ENCODE measurements at places on chromosomes 5 and 9.

DNA sequence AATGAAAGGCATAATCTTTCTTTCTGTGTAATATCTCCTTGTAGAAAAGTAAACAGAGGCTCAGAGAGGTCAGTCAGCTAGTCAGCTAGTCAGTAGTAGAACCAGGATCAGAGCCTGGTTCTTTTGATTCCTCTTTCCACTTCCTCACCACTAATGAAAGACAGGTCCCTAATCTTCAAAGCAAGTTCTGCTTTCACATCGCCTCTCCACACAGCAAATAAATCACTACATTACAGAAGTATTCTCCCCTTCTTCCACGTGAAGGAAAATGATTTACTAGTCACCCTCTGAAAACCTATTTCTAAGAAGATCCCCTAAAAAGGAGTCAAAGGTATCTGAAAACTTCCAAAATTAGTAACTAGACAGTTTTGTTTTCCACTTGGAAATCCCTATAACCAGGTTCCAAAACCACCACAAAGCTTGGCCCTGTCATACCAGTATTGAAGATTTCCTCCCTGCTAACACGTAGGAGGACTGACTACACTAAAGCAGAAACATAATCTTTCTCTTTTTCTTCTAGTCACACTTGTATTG, 140.5 kb upstream of the TARS1 start:
- no peak for DNase-seq

DNA sequence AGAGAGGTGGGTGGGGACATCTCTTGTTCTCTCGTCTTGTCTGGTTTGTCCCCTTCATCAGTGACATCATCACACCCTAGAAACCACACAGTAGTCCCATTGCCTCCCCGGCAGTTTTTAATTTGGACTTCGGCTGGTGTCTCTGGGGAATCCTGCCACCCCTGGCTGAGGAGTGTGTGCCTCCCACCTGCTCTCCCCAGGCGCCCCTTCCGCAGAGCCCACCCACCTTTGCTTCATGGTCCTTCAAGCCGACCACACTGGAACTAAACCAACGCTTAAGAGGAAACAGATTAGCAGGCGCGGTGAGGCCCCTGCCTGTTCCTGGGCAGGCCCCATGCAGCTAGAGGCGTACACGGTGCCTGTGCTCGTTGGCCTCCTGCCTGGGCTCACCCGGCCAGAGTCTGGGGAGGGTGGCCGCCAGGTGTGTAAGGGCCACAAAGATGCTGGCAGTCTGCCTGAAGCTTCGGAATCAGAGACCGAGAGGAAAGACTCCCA, 107.6 kb upstream of the SPRY4 start:
- DNase-seq = peak; percentile 12

DNA sequence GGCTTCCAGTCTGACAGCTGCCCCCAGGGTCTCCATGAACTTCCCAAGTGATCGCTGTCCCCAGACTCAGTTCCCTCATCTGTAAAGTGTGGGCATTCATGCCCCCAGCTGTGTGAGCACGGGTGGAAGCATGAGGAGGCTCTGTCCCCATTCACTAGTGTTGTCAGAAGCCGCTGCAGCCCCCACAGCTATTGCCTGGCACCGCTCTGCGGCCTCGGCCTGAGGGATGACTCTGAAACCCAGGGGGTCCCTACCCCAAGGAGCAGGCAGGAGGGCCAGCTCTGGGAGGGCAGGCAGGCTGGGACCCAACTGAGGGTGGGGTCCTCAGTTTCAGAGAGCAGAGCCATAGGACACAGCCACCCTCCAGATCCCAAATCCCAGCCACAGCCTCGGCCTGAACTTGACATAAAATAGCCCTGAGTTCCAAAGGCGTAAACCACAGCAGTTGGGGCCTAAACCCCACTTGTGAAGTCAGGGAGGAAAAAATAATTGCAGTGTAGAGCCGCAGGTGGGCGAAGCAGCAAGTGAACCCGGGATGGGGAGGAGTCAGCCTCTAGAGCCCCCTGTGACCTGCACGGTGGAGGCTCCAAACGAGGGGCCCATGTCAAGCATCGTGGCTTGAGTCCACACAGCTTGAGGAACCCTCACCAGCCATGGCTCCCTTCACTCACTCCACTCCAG, 66.0 kb upstream of the ADAMTS2 start:
- DNase-seq = no peak

- peak; percentile 57 for DNase-seq
Measured at GRCh38 chr9:34899535-34900158, 58.4 kb upstream of the PHF24 start.

GRCh38 chr5:171207256-171207847, 101.7 kb upstream of the TLX3 start:
- no peak for DNase-seq

DNA sequence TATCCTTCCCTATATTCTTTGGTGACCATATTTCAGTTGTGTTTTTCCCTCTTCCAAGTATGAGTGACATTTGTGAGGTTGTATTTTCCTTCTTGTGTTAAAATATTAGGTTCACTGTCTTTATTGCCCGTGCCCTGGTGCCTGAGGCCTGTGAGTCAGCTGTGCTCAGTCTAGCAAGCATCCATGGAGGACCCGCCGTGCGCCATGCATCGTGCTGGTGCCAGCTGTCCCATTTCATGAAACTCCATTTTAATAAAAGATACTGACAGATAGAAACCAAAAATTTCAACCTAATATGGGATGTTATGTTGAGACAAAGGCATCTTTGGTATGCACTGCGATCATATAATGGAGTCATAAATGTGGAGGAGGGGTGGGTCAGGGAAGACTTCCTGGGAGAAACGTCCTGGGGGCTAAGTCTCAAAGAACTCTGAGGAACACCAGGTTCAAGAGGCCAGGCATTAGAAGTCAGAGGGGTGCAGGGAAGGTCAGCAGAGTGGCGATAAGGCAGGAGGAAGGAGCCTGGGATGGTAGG, 34.0 kb upstream of the FGF1 start:
- no peak for DNase-seq

DNA sequence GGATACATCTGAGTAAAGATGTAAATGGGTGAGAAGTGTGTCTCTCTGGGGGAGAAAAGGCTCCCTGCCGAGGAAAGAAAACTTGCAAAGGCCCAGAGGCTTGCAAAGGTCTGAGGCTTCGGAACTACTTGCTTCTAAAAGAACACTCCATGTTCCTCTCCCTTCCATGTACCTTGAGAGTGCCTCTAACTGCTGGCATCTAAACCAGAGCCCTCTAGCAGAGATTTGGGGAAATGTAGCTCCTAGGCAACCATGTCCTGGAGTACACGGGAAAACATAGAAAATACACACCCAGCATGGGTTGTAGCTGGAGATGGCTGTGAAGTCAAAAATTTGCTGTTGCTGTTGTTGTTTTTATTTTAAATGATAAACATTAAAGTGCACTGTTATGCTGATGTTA, 151.6 kb downstream of the SYK start:
- no peak for DNase-seq

GRCh38 chr9:84670138-84671041, 861 bp downstream of the NTRK2 start:
- no peak for DNase-seq

GRCh38 chr9:102778746-102779145, 216.4 kb upstream of the CYLC2 start:
- no peak for DNase-seq

GRCh38 chr9:135714242-135715055, 12.5 kb downstream of the KCNT1 start:
- DNase-seq = no peak

DNA sequence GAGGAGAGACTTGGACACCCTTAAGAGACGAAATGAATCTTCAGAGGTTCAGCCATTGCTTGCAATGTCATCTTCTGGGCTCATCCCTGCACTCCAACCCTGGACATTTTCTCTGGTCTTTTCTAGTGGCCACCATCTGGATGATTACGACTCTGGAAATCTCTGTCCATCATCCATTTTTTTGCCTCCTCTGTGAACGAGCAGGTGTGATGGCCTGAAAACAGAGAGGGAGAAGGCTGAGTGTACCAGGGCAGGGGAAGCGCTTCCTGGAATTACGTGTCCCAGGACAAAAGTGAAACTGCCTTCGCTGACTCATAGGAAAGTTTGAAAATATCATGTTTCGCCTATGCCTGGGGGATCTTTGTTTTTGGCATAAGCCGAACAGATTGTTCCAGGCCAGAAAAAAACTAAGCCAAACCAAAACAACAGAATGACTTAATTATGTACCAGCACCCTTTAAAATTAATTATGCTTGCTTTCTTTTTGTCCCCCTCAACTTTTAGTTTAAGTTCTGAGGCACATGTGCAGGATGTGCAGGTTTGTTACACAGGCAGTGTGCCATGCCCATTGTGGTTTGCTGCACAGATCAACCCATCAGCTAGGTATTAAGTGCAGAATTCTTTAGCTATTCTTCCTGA, 31.9 kb downstream of the ANKRD33B start:
- no peak for DNase-seq

- no peak for DNase-seq
Measured at GRCh38 chr5:56986626-56986947, 34.7 kb upstream of the MIER3 start.

- no peak for DNase-seq
Measured at GRCh38 chr9:83473488-83473971, 64.7 kb downstream of the FRMD3 start.

DNA sequence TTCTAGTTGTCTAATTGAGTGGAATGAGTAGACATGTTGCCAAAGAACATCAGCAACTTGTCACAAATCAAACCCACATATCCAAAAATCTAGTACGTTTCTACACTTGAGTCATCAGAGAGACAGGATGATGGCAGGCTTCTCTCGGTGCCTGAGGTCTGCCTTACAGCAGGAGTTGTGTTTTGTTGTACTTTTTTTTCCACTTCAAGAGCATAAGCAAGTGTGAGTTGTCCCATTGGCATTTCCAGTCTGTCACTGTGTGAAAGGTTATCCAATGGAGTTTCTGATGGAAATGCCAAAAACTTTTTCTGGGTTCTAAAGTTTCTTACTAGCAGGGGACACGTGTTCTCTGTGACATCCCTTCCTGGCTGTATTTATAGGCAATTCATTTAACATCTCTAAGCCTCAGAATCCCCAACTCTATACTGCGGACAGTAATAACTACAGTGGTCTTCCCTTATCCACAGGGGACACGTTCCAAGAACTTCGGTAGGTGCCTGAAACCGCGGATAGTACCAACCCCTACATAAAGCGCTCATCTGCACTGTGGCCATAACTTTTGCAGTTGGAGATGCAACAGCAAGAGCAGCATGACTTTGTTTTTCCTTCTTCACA, 246.5 kb downstream of the SYK start:
- DNase-seq = no peak

DNA sequence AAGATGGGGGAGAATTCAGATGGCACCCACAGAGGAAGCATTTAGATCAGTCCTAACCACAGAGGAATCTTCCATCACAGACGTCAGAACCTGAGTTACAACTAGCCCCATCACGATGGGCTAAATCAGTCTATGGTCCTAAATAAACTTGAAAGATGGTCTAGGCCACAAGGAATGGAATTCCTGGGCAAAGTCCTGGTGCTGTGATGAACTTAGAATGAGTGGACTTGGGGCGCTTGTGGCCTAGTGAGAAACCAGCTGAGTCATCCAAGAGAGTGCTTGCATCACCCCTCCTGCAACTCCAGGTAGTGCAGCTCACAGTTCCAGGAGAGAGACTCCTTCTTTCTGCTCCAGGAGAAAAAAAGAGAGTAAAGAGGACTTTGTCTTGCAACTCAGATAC, 722.9 kb upstream of the RGMB start:
- DNase-seq = no peak

DNA sequence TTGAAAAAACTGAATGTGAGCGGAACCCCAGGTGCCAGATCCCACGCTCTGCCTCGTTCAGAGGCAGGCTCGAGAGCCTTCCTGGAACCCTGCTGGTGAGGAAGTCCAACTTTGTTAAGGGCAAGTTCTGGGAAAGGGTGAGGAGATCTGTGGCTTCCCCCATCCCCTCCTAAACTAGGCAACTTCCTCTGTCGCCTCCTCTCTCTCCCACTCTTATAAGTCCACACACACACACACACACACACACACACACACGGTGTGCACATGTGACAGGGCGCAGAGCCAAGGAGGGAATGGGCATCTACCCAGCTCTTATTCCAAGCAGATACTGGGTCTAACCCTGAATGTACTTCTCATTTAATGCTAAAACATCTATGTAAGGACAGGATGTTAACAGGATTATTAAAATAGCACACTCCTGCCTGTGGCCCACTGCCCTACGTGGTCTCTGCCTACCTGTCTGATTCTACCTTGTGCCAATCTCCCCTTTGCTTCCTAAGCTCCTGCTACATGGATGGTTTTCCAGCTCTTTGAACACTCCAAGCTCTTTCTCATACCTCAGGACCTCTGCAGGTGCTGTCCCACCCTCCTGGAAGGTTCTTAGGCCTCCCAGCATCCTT, 72.4 kb upstream of the FBXW11 start:
- no peak for DNase-seq

DNA sequence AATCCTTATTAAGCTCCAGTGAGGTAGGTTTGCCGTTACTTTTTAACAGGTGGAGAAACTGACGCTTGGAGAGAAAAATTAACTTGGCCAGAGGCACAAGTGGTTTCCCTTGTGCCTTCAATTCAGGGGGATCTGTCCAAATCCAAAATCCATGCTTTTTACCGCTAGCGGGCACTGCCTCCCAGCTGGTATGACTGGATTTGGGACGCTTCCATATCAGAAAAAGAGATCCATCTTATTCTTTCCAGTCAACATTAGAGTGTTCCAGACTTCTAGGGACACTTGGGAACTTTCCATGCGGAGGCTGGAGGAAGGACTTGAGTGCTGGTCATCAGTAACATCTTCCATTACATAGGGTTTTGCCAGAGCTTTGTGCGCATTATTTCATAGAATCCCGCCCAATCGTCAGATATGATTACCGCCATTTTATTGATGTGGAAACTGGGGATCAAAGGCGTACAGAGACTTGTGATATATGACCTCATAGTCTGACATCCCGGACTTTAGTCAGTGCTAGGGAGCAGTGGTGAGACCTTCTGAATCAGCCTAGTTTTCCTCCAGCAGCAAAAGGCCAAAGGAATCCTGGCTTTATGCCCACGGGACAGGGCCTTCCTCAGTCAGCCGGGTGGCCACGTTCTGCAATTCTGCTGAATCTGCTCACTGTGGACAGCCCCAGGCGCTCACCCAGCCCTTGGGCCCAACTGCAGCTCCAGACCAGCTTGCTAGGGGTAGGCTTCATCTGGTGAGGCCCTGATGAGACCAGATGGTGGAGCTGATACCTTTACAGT, 1.1 kb upstream of the GNPDA1 start:
- DNase-seq = no peak

- no peak for DNase-seq
Measured at GRCh38 chr5:89830691-89831090, 578.9 kb downstream of the CETN3 start.

DNA sequence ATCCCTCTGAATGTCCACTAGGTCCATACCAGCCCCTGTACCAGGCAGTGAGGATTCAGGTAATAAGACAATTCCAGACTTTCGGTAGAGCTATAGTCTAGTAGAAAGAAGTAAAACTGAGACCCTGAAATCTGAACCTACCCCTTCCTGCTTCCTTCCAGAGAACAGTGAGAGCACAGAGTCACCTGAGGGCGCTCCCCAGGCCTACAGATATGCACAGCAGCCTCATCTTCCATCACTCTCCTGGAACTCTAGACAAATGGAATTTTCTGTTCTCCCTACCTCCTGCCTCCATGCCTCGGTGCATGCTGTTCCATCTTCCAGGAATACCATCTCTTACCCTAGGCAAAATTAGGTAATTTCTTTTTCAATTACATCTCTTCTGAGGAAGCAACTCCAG, 3.1 kb upstream of the GNA14 start:
- no peak for DNase-seq
